ENCODE measurements at places on chromosomes 7 and 10.

DNA sequence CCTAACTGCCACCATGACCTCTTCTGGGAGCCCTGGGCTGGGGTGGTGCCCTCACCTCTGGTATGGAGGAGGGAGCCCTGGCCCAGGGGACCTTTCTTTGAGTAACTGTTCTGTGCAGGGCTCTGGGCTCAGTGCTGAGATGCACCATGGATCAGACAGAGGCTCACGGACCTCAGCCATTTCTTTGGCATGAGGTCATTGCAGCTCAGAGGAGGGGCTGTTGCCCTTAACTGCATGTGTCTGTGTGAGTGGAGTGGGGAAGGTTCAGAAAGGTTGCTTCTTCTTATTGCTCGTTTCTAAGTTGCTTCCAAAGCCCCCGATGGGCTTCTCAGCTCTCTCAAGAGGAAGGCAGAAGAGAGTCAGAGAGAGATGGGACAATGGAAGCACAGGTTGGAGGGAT, 233.9 kb downstream of the RPS24 start:
- DNase-seq = no peak

DNA sequence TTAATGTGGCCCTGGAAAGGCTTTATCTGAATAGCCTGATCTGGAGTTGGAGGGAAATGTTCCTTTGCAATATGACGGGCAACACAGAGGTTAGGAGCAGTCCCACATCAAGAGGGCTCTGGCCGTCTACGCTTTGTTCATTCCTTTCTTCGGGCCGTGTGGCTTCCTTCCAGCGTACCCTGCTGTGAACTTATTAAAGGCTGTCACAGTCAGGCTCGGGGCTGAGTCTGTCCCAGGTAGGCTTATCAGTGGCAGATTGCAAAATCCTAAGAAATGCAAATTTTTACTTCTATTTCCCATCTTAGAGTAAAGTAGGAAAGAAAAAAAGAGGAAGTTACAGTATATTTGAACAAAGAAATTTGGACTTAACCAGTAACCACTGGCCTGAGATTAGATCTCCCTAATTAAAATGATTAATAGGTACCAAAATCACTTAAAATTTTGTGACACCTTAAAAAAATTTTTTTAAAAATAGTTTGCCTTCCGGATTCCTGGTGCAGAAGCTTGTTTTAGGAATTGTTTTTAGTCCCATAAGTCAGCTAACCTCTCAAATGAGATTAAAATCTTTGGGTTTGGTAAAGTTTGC, 453.1 kb upstream of the MKI67 start:
- DNase-seq = no peak

DNA sequence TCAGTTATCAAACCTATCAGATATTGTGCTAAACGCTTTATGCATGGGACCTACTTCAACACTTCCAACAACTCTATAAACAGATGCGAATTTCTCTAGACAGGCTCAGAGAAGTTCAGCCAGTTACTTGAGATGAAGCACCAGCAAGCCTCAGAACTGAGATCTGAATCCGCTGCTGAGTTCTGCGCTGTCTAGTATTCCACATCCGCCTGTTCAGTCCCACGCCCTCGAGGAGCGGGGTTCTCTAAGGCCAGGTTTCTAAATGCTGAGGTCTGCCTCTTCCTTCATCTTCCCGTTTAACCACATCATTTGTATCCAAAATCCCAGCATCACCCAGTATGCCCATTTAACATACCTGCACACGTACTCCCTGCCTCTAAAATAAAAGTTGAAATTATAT, 297.8 kb upstream of the ZNF32 start:
- no peak for DNase-seq

DNA sequence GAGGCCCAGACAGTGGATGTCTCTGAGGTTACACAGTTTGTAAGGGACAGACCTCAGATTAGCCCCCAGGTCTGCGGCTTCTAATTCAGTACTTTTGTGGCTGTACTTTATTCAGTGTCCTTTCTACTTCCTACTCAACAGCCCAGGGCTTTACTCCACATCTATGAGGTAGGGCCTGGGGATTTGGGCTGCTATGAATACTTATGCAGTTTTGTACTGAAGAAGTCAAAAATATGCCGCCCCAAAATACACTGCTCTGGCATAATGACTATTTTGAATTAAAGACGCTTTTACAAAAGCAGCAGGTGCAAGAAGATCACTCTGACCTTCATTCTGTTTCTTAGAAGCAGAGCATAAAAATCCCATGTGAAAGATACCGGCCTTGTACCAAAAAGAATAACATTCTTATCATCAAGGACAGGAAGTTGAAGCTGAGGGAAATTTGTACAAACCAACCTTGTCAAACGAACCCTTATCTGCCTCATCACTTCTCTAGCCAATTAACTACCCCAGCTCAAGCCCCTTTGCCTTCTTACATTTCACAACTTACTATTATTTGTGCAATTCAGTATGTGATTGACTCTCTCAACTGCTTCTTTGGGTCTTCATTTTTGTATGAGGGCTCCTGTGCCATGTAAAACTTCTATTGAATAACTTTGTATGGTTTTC, 26.1 kb upstream of the TRUB1 start:
- no peak for DNase-seq

- no peak for DNase-seq
Observed at GRCh38 chr7:158778471-158778870, 50.8 kb downstream of the ESYT2 start.

DNA sequence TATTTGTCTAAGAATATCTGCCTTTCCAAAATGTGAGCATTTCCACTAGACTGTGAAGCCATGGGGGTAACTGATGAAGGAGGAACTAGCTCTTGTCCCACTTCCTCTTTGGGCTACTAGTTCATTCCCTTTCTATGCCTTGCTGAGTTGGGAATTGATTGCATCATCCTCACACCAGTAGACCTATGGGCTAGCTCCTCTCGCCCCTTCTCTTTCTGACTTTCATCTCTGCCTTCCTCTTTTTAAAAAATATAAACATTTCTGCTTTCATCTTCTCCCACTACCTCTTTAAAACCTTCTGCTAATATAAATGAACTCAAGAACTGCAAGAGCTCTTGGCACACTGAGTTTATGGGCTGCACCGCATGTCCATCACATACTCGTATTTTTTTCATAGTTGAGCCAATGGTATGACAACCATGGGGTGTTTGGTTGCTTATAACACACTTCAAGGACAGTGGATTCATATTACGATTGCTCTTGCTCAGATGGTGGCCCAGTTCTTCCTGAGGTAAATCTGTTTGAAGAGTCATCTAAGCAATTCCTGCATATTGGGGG, 182.0 kb downstream of the REEP3 start:
- no peak for DNase-seq

- no peak for DNase-seq
Observed at GRCh38 chr7:148434181-148434757, 156.3 kb upstream of the C7orf33 start.

DNA sequence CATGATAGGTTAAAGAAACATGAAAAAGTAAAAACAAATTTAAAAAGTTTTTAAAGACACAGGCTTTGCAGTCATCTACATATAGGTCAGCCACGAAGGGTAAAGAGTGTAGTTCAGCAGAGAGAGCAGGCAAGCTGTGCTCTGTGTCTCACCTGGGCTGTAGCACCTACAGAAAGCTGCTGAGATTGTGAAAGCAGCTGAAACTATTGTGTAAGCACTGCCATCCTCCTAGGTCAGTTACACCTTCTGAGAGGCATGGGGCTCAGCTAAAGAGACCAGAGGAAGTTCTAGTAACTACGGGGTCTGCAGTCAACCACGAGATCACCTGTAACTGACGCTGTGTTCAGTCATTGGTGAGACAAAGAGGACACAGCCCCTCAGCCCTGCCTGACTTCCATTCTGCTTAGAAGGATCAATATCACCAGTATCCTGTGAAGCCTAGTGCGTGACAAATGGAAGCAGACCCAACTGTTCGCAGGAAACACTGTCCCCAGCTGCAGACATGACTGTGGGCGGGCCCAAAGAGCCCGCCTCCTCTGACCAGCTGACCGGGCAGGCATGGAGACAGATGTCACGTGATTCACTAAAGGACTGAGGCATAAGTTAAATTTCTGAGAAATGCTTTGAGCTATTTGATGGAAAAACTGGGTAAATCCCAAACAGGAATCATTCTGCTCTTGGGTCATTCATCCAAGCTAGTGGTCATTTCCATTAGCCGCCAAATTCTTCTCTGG, 87.9 kb downstream of the EBF3 start:
- no peak for DNase-seq

All from activated gamma-delta T cell treated with Interleukin-2 at 50 U/mL for 16 hours (primary cell).